ENCODE measurements at places on chromosomes 16 and 17. TPM values are rescaled to one million over a fixed set of nuclear protein-coding genes. Genes with fewer than 3 reads are reported as not detected.

Gene RASL10B
- total RNA-seq, result 19.2 TPM

DNA sequence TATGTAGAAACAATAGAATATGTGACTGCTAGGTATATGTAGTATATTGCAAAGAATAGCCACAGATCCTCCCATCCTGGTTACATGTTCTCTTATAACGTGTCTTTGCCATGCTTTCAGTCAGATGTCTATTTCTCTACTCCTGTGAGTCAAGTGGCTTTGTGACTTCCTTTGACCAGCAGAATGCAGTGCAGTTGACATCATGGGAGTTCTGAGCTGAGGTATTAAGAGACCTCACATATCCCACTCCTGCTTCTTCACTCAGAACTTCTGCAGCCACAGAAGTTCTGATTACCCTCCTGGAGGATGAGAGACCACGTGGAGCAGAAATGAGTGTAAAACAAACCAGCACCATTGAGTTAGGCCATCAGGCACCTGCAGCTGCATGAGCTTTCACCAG, 222.5 kb downstream of the PRKCA start:
- H3K4me3 ChIP-seq, result no peak overlapping the region
- H3K4me1 ChIP-seq, result no peaks in the 10 kb centered on the region
- H3K36me3 ChIP-seq, result no peaks in the 10 kb centered on the region

Gene CA4
- total RNA-seq, result 3.0 TPM

Gene KRT34
- total RNA-seq, result not detected

- no peak for DNase-seq
- H3K4me3 ChIP-seq, result no peak overlapping the region
- peaks cover 14% of the 10 kb centered on the region for H3K27me3 ChIP-seq
- H3K36me3 ChIP-seq, result no peaks in the 10 kb centered on the region
- no peaks in the 10 kb centered on the region for H3K4me1 ChIP-seq
- H3K27ac ChIP-seq, result no peak overlapping the region
These were observed 31.9 kb upstream of the C16orf78 start for GRCh38 chr16:49341706-49342105.

Gene HYDIN
- total RNA-seq, result 6.5 TPM

DNA sequence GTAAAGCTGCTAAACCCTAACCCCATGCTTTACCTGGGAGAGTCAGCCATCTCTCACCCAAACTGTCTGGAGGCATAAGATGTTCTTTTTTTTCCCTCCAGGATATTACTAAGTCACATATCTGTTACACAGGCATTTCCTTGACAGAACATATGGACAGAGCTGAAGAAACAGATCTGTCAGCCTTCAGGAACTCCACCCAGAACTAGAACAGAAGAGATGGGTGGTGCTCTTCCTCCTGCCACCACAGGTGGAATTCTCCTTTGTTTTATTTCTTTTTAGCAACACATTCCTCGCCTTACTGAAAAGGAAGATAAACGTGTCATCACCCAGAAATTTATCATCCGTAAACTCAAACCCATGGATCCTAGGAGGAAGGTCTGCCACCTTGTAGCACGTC, 8.8 kb downstream of the MYCBPAP start:
- DNase-seq, result no peak
- no peaks in the 10 kb centered on the region for H3K27me3 ChIP-seq
- H3K36me3 ChIP-seq, result no peaks in the 10 kb centered on the region
- H3K4me1 ChIP-seq, result no peaks in the 10 kb centered on the region
- no peak overlapping the region for H3K27ac ChIP-seq
- no peak overlapping the region for H3K4me3 ChIP-seq

DNA sequence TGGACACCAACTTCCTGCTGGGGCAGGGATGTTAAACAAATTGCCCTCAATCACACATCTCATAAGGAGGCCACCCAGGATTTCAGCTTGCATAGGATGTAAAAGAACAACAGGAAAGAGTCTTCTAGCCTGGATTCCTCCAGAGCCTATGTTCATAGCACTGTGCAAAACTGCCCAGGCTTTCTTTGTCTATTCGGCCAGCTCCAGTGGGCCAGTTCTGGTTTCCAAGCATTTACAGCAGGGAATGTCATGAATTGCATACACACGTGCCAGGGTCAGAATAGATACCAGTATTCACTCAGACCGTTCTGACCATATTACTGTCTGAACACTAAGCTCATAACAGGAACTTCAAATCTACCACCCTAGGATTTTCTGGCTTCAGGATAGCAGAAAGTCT, 273.2 kb downstream of the CDH8 start:
- DNase-seq, result no peak
- H3K36me3 ChIP-seq, result no peaks in the 10 kb centered on the region
- no peaks in the 10 kb centered on the region for H3K27me3 ChIP-seq
- no peak overlapping the region for H3K4me3 ChIP-seq

All from endodermal cell (in vitro differentiated cells).